ENCODE measurements at places on chromosomes 1 and 21.

- no peak for DNase-seq
These were observed 80.2 kb downstream of the SLC45A1 start for GRCh38 chr1:8398086-8398485.

GRCh38 chr1:117985239-117985638 is 55.7 kb downstream of the WDR3 start:
- DNase-seq = no peak

- DNase-seq = no peak
These were observed 1.7 kb downstream of the PERM1 start for GRCh38 chr1:980137-980571.

GRCh38 chr1:203754455-203754864 is 10.5 kb upstream of the LAX1 start:
- DNase-seq = no peak

DNA sequence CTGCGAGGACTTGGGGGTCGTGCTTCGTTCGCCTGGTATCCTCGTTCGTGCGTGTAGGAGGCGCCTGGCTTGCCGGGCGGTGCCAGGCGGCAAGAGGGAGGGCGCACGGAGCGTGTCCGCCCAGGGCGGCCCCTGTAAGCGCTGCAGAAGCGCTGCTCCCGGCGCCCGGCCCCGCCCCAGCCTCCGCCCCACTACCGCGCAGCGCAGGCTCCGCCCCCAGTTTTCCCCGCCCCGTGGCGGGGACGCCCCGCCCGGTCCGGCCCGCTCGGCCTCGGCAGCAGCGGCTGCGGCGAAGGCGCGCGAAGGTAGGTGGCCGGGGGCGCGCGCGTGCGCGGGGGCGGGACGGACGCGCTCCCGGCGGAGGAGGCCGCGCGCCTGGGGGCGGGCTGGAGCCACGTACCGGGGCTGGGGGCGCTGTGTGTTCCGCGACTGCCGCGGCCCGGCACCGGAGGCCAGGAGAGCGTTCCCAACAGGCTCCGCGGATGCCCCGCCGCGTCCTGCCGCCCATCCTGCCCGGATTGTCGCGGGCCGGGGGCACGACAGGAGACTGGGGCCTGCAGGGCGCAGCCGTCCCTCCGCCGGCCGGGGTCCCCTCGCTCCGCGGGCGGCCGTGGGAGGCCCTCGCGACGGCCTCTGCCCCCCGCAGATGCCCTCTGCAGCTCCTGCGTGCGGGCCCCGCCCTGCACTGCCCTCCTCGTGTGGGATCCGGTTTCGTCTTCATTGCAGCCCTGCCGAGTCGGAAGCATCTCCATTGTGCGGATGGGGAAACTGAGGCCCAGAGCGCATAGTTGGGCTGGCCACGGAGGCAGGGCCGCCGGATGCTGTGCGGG is 7.7 kb upstream of the CROCC start:
- DNase-seq = peak; percentile 89

DNA sequence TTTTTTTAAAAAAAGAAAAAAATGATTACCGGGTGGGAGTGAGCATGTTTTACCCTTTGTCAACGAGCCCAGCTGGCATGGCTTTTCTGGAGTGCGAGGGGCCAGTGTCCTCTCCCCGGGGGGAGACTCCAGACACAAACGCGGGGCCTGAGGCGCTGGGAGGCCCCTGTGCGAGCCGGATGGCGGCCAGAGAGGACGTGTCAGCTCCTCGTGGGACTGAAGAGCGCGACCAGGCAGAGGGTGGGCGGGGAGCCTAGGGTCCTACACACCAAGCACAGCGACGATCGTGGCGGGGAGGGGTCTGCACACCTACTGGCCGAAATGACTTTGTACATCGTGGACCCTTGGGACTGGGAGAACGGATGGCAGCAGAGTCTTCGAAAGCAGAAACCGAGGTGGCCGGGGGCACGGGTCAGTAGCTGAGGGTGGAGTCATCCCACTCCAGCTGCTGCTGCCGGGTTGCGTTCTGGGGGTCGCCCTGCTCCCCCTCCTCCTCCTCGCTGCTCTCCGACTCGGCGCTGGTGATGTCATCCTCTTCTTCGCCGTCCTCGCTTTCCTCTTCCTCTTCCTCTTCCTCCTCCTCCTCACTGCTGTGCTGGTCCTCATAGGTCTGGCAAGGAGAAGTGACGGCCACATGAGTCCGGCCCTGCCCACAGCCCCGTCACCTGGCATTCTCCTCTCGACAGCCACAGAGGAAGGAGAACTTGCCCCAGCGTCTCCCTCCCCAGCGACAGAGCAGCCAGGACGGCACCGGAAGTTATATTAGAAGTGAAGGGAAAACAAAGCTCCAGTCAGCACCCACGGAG is 78.8 kb downstream of the PIK3CD start:
- DNase-seq = no peak

- no peak for DNase-seq
These were observed 37.7 kb upstream of the MAP10 start for GRCh38 chr1:232767305-232768074.

- no peak for DNase-seq
These were observed 74.0 kb upstream of the ARHGEF16 start for GRCh38 chr1:3380469-3380868.

Data from COR-L47 (cell line).